ENCODE measurements at places on chromosomes 6 and 20. TPM values are rescaled to one million over a fixed set of nuclear protein-coding genes. Genes with fewer than 3 reads are reported as not detected.

DNA sequence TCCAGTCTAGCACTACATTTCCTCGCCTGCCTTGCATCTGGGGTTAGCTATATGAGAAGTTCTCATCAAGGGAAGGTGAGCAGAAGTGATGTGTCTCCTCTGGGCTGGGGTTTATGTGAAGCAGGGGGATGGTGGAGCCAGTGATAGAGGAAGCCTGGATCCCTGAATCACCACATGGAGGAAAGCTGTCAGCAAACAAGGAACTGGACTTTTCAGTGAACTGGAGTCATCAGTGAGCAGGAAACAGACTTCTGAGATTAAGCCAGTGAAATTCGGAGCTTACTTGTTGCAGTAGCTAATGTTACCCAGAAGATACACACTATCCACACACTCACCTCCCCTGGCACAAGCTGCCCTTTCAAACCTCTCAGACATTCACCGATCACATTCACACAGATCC, 13.4 kb upstream of the TOX2 start:
- no peak for DNase-seq

The NRN1 gene
- not detected for polyA plus RNA-seq

DNA sequence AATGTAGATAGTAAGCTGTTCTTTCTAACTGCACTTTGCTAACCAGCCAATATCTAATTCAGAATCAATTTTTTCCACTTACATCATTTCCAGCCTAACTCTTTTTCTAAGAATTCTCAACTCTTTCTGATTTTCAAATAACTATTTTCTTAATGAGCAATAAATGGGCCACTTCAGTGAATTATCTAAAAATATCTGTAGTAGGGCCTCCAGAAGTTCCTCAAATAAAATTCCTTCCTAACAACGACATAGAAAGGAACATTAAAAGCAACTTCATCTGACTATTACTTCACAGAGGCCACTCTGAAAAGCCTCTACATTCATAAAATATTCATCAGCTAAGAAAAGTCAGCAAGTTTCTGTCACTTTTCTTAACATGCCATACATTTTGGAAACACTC, 4.8 kb downstream of the COL12A1 start:
- DNase-seq = no peak

DNA sequence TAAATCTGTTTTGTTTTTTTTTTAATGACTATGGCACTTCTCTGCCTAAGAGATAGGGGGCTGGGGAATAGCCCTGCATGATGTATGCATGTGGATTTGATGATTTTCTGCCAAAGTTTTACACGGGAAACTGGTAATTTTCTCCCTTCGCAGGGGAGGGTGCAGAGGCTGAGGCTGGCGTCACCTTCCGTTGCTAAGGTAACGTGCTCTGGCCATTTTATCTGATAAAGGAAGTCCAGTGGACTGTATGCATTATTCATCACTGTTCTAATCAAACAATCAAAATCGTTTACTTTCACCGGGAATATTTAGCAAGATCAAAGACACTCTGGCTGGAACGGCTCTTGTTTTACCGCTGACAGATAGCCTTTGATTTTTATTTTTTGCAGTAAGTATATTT, 789 bp downstream of the PHACTR1 start:
- DNase-seq = no peak

The ZSCAN23 gene
- polyA plus RNA-seq = 3.5 TPM

DNA sequence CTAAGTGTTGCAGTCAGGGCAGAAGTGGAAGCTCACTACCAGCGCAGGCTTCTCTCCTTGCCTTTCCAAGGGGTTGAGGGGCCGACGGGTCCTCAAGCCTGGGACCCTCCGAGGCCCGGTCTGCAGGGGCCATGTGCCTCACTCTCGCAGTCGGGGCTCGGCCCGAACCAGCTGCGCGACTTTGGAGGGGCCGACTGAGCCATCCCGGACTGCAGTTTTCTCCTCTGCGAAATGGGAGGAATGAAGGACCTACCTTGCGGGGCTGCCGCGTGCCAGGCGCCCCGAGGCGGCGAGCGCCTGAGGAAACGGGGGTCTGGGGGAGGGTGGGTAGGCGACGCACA, 5.6 kb downstream of the LZTS3 start:
- DNase-seq = no peak

GRCh38 chr6:41826343-41827022, 39.0 kb downstream of the TOMM6 start:
- DNase-seq = no peak

GRCh38 chr6:15413466-15414234, 167.8 kb downstream of the JARID2 start:
- peak; percentile 55 for DNase-seq

The PAQR8 gene
- polyA plus RNA-seq = 4.6 TPM

The CLPSL1 gene
- polyA plus RNA-seq = not detected

GRCh38 chr6:169454204-169454871, 200.7 kb upstream of the THBS2 start:
- peak; percentile 84 for DNase-seq

The EMILIN3 gene
- polyA plus RNA-seq = 0.17 TPM

DNA sequence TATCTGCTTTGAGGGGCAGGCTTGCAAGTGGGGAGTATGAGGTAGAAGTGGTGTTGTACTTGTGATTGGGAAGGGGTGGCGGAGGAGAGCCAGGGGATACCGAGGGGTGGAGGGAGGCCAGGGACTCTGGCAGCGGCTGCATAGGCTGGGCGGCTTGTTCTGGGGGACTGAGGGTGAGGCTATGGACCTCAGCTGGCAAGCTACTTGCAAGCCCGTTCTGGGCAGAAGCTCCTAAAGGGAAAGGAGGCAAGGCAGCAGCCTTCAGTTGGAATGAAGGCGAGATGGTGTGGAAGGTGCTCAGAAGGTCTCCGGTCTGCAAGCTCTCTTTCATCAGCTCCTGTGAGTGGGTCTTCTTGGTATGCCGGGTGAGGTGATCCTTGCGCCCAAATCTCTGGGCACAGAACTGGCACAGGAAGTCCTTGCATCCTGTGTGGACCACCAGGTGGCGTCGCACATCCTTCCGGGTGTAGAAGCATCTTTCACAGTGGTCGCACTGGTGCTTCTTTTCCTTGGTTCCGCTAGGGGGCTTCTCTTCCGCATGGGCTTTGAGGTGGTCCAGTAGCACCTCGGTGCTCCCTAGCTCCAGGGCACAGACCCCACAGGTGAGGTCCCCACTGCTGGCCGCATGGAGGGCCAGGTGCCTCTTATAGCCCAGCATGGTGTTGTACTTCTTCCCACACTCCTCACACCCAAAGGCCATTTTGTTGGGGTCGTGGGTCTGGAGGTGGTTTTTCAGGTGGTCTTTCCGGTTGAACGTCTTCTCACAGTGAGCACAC, 66.0 kb downstream of the PLAGL1 start:
- no peak for DNase-seq

- DNase-seq = no peak
These were observed 938 bp downstream of the WRNIP1 start for GRCh38 chr6:2765896-2766766.

DNA sequence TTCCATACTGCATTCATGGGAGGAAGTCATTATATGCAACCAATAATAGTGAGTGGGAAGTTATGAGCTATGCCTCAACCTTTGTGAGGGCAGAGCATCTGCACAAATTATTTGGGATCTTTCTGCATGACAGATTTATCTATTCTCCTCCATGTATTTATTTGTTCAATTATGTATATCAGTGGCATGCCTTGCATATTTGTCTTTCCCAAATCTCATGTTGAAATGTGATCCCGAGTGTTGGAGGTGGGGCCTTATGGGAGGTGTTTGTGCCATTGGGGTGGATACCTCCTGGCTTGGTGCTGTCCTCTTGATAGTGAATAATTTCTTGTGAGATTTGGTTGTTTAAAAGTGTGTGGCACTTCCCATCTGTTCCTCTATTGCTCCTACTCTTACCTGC, 1246.0 kb upstream of the CITED2 start:
- DNase-seq = no peak

The BTNL2 gene
- polyA plus RNA-seq = not detected

The SMLR1 gene
- not detected for polyA plus RNA-seq

- DNase-seq = no peak
These were observed at the start of gene OR2J3 for GRCh38 chr6:29107758-29108157. Gene OR2J3, plus strand, starts transcription at chr6:29108058. Its CDS starts 3,833 bp downstream, at chr6:29111891.

DNA sequence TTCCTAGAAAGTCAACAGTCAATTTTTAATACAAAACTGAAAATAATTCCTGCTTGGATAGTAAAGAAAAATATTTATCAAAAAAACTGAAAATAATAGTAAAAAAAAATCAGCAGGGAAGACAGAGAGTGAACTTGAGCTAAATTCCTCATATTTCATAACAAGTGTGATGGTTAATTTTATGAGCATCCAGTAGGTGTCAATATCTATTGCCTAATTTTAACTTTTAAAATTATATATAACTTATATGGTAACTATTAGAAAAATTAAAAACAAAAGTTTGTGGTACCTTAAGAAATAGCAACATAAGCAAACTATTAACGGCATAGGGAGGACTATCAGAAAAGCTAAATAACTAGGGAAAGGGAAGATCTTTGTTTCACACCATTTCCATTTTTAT, 2.1 kb downstream of the EPM2A start:
- no peak for DNase-seq
